Activated CD8-positive, alpha-beta memory T cell treated with anti-CD3 and anti-CD28 coated beads for 4 hours (primary cell): ENCODE measurements at places on chromosomes 1 and 21.

DNA sequence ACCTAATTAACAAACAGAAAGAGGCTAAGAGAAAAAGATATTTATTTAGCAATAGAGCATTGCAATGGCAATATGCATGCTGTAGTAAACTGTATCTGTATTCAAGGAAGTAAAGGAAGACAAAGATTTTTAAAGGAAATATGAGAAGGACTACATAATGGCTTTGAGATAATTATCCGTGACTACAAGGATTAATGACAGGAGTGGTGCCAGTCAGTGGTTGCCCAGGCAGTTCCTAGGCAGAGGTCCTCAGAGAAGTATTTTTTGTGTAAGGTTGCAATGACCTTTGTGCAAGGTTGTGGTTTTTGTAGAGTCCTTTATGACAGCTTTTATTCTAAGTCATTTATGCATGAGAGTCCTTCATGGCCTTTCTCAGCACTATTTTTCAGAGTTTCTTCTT, 711.1 kb upstream of the CHRM3 start:
- no peak for DNase-seq

DNA sequence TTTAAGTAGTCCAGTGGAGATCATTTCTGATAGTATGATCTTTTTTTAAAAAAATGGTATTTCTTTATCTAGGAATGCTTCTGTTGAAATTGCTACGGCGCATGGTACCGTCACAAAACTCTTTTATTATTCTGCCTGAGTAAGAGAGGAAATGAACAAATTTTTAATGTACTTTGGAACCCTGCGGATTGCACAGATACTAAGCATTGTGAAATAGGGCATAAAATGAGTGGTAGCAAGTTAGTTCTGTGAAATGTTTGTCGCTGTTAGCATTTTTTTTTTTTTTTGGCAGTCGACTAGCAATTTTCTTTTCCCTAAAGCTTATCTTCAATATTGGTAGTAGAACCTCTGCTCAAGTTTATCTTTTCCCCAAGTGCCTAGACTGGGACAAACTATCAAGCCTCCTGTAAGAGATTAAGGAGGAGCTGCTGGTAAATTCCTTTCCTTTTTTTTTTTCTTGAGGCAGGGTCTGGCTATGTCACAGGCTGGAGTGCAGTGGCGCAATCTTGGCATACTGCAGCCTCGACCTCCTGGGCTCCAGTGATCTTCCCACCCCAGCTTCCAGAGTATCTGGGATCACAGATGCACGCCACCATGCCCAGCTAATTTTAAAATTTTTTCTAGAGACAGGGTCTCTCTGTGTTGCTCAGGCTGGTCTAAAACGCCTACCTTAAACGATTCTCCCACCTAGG, 2.2 kb downstream of the ITSN1 start:
- DNase-seq = no peak

DNA sequence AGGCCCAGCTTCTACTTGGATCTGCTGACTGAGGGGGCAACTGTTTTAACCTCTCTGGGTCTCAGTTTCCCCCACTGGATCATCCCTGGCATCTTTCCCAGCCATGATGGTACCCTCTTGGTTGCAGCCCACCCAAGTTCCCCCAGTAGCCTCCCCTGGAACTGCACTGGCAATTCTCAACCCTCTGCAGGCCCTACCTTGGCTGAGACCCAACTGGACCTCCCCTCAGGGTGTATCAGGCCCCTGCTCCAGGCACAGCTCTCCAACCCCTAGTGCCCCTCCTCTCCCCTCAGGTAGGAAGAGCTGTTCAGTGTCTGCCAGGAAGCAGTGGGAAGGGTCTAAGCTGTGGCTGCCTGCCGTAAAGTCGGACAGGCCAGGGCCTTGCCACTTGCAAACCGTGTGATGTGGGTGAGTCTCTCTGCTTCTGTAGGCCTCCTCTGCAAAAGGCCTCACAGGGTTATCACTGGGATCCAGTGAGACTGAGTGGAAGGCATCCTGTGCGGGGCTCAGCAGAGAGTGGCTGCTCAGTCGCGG, 32.1 kb downstream of the RHBG start:
- no peak for DNase-seq

- no peak for DNase-seq
Observed at GRCh38 chr1:26259578-26259977, 20.3 kb upstream of the SH3BGRL3 start.

GRCh38 chr1:153803470-153804056, 28.4 kb downstream of the SLC27A3 start:
- DNase-seq = no peak

- DNase-seq = no peak
Observed at GRCh38 chr1:151037032-151037431, 646 bp downstream of the BNIPL start.

DNA sequence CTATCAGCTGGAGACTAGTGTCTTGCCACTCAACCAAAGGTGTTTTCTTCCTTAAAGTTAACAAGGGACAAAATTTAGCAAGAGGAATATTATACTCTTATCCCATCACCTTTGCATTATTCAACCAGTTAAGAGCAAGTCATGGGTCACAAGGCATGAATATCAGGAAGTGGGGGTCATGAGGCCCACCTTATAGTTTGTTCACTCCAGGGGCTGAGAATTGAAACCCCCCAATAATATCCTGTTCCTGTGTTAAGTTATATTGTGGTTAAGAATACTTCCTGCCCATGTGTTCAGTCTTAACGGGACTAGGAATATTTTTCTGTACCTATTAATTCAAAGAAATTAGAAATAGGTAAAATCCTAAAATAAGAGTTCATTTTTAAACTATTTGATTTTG, 239.7 kb downstream of the S1PR1 start:
- no peak for DNase-seq

DNA sequence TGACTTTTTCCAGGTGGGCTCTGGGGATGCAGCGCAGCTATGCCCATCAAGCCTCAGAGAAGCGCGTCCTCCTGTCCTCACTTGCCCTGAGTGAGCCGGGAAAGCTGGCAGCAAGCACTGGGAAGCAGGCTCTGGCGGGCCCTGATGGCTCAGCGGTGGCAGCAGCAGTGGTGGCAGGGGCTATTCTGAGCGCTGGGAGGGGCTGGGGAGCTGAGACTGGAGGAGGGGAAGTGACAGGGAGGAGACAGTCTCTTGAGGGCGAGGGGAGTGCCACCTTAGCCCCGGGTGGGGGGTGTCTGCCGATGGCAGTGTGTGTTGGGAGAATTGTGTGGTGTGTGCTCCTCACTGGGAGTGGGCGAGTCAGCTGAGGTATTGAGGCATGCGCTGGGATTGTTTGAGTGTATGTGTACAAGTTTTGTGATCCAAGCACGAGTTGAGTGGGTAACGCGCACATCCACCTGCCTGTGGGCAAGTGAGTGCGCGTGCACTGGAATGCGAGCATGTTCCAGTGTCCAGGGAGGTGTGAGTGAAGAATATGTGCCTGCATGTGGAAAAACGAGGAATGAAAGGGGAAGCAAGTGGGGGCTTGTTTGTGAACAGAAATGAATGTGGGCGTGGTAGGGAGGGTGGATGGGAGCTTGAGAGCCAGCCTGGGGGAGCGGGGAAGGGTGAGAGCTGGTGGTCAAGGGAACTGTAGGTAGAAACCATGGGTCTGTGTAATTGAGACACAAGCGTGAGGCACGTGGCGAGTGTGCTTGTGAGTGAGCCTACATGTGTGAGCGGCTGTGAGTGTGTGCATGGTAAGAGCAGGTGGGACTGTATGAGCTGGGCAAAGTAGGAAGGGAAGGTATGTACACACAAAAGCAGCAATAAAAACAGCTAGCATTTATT, 2.9 kb upstream of the FOXO6 start:
- DNase-seq = no peak

GRCh38 chr1:11550664-11551283, 71.8 kb downstream of the DISP3 start:
- no peak for DNase-seq

GRCh38 chr1:217747156-217747769, 116.1 kb downstream of the SPATA17 start:
- DNase-seq = no peak

- no peak for DNase-seq
Observed at GRCh38 chr1:43797891-43798290, 90.6 kb downstream of the ST3GAL3 start.

- DNase-seq = no peak
Observed at GRCh38 chr1:167900907-167901306, 13.0 kb downstream of the ADCY10 start.
